Pericardium fibroblast (primary cell): ENCODE measurements at places on chromosomes 4 and X. TPM values are rescaled to one million over a fixed set of nuclear protein-coding genes. Genes with fewer than 3 reads are reported as not detected.

The COL4A6 gene
- 1.3 and 3.5 TPM in 2 replicates for total RNA-seq

The MAGEA1 gene
- total RNA-seq, result not detected in 2 replicates

The HDX gene
- total RNA-seq, result 0.82 and 1.9 TPM in 2 replicates

The SCLT1 gene
- total RNA-seq, result 4.9 and 8.9 TPM in 2 replicates

The UCHL1 gene
- 750 and 763 TPM in 2 replicates for total RNA-seq

The MAGIX gene
- total RNA-seq, result 0.93 and 1.0 TPM in 2 replicates

The ENAM gene
- not detected in 2 replicates for total RNA-seq

The CDKL2 gene
- under 0.01 and 0.12 TPM in 2 replicates for total RNA-seq

The CT47B1 gene
- not detected in 2 replicates for total RNA-seq

The LARP1B gene
- total RNA-seq, result 13.7 and 14.7 TPM in 2 replicates

The CNGA1 gene
- total RNA-seq, result not detected in 2 replicates

The BTC gene
- total RNA-seq, result 0.09 TPM in 1 of 2 replicates, not detected in the other

The SYN1 gene
- 0.34 and 1.2 TPM in 2 replicates for total RNA-seq
